ENCODE measurements at places on chromosomes 1 and 21.

DNA sequence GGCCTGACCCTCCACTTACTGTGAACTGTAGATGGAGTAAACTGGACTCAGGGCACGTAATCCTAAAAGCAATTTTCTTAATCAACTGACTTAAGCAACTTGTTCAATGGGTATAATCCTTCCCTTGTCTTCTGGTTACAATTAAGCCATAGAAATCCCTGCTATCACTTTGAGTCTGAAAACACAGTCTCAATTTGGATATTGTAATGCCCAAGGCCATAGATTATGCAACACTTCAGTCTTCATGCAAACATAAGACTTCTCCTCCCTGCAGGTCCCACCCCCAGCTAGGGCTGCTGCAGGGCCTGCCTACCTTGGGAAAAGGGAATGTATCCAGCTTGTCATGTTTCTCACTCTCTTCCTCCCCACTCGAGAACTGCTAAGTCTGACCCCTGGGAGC, 6.2 kb upstream of the SLC5A9 start:
- no peak for DNase-seq

- DNase-seq: no peak
These were observed 71.0 kb downstream of the SH3GLB1 start for GRCh38 chr1:86775395-86775794.

DNA sequence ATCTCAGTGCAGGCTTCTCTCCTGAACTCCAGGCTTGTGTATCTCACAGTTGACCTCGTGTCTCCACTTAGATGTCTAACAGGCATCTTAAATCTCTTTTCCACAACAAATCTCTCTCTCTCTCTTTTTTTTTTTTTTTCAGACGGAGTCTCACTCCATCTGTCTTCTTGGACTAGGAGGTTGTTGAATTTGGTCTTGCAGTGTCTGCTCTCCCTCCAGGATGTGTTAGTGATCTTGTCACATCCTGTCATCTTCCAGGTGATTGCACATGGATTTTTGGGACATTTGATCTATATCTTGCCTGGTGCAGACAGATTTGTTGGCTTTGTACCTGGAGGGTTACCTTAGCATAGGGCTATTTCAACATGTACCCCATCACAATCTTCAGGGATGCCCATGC, 26.5 kb upstream of the KCNA10 start:
- no peak for DNase-seq

- DNase-seq: no peak
These were observed 228.4 kb upstream of the NR5A2 start for GRCh38 chr1:199799116-199799515.

DNA sequence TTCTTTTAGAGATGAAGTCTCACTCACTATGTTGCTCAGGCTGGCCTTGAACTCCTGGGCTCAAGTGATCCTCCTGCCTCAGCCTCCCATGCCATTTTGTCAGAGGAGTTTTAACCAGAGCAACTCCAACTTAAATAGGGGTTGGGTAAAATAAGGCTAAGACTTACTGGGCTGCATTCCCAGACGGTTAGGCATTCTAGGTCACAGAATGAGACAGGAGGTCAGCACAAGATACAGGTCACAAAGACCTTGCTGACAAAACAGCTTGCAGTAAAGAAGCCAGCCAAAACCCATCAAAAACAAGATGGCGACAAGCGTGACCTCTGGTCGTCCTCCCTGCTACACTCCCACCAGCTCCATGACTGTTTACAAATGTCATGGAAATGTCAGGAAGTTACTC, 5.7 kb upstream of the DNAH14 start:
- DNase-seq: no peak

DNA sequence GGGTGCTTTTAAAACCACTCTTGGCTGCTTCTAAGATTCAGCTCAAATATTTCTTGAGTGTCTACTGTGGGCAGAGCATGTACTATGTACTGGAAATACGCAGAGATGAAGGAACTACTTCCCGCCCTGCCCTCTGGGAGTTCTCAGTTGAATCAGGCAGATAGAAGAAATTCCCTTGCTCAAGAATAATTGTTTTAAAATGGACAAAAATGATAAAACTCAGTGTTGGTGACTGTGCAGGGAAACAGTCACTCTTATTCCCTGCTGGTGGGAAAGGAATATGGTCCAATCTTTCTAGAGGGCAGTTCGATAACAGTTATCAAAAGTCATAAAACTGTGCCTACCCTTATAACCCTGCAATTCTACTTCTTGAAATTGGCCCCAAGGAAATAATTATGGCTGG, 16.9 kb upstream of the GRHL3 start:
- no peak for DNase-seq

DNA sequence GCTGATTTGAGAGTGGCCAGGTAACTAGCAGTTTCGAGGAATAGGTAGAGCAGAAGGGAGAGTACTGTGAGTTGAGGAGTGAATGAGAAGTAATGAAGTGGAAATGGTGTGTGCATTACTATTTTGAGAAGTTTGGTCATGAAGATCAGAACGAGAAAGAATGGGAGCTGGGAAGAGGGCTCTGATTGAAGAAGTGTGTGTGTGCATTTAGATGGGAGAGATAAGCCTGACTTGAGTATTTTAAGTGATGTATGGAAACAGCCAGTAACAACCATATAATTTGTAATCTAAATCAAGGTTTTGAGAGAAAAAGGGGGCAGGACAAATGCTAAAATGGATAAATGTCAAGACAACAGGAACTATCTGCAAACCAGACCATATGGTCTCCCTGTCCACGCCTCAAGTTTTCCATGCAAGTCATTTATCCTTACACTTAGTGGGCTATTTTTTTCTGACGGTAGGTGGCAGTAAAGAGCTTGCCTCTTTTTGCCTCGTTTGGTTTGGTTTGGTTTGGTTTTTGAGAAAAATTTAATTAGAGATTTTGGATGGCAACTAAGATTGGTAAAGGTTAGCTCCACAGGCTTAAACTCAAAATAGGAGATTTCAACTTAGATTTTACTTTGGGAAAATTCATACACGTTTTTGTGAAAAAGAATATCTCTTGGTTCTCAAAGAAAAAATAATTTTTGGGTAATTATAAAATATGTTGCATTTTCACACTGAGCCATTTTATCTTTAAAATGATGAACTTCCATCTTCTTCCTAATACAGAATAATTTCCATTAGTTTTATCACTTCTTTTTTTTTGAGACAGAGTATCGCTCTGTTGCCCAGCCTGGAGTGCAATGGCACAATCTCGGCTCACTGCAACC, 9.5 kb upstream of the B3GALNT2 start:
- DNase-seq: no peak

DNA sequence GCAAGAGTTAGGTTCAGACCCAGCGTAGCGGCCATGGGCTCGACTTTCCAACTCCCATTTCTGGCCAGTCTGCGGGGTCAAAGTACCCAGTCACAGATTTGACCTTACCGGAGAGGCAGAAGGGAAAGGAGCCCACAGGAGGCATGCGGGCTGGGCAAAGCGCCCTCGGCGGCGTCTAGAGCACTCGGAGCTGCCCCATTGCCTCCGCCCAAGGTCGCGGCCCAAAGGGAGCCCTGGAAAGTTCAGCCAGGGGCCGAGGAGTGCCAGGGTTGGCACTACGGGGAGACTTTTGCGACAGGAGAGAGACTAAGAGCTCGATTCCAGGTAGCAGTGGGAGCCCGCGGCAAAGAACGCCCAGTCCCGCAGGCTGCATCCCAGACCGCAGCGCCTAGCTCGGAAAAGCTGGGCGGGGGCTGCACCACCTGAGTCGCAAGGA, 896 bp downstream of the KANK4 start:
- no peak for DNase-seq

DNA sequence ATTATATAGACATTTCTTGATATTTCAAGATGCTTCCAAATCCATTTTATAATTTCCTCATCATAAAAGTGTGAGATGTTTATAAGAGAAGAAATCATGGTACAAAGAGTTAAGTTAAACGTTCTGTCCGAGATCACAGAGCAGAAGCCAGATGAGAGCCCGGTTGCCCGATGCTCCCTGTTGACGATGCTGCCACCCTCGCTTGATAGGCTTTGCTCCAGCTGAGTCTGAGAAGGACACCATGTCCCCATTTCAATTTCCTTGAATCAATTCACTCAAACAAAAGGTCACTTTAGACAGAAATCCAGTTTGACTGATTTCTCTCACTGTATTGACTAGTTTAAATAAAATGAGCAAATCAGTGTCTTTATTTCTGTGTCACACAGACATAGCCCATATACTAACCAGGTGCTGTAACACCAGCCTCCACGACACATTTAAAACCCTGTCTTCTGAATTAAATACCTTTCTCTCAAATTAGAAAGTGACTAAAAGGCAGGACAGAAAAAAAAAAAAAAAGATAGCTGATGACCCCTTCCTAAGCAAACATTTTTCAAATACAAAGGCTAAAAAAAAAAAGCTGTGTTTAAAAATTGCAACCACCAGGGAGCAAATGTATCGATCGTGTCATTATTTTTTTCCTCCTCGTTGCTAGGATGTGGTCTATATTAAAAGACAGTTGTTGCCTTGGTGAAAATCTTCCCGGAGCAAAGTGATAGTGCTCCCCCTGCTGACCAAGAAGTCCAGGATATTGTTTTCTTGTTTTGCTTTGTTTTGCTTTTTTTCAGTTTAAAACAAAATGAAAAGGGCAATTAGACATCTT, 35.2 kb downstream of the DNASE2B start:
- DNase-seq: no peak

GRCh38 chr1:177937931-177938330, 31.9 kb downstream of the SEC16B start:
- no peak for DNase-seq

DNA sequence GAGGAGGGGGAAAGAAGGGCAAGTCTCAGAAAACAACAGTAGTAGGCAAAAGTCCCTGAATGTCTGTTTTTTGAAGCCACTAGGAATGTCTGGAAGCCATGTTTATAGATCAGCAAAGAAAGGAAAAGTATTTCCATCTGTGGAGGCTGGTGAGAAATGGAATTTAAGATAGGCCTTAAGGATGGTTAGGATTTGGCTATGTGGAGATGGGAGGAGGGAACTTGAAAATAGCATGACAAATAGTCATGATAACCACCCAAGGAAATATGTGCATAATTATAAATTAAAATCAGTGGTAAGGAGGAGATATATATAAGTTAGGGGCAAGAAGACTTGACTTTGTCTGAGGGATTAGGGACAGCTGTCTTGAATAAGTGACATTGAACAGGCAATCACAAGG, 33.8 kb upstream of the FGGY start:
- DNase-seq: no peak

DNA sequence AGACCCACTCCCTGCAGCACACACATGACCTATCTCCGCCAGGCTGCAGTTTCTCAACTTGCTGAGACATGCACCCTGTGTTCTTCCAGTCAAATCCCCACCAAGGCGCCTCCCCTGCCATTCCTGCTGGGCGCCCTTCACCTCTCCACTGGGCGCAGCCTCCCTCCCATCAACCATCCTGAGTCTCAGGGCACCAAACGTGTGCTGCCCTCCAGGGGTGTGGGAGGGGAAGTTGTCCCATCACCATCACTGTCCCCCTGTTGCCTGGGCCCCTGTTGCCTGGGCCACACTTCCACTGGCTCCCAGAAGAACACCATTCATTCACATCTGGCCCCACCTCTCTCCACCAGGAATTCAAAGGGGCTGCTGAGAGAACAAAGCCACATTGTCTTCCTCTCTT, 44.9 kb upstream of the EFHD2 start:
- DNase-seq: no peak

DNA sequence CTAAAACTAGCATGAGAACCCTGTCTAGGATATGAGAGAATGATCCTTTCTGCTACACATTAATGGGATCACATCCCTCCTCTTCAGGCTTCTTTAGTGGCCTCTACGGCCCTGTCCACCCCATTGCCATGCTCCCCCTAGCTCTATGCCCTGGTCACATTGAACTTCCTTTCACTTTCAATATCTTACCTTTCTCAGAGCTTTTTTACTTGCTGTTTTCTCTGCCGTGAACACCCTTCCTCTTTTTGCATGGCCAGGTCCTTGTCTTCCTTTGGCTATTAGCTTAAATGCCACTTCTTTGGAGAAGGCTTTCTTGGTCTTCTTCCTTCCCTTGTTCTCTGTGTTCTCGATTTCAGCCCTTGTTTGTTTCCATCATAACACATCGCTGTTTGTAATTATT, 97.4 kb downstream of the GIPC2 start:
- DNase-seq: no peak

GRCh38 chr1:116460261-116460660, 87.2 kb downstream of the ATP1A1 start:
- no peak for DNase-seq

DNA sequence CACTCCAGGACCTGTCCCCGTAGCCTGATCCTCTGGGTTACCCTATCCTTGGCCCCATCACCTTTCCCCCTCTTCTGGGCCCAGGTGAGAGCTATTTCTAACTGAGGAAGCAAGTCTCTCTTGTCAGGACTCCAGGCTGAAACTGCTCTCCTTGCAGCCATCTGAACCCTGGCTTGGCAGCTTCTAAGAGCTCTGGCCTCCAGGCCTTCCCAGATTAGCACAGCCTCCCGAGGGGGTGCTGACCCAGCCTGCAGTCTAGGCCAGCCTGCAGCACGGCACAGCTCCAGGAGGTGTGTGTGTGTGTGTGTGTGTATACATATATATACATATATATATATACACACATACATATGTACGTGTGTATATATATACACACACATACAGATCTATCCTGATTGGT, 17.4 kb downstream of the CACNA1S start:
- DNase-seq: no peak

DNA sequence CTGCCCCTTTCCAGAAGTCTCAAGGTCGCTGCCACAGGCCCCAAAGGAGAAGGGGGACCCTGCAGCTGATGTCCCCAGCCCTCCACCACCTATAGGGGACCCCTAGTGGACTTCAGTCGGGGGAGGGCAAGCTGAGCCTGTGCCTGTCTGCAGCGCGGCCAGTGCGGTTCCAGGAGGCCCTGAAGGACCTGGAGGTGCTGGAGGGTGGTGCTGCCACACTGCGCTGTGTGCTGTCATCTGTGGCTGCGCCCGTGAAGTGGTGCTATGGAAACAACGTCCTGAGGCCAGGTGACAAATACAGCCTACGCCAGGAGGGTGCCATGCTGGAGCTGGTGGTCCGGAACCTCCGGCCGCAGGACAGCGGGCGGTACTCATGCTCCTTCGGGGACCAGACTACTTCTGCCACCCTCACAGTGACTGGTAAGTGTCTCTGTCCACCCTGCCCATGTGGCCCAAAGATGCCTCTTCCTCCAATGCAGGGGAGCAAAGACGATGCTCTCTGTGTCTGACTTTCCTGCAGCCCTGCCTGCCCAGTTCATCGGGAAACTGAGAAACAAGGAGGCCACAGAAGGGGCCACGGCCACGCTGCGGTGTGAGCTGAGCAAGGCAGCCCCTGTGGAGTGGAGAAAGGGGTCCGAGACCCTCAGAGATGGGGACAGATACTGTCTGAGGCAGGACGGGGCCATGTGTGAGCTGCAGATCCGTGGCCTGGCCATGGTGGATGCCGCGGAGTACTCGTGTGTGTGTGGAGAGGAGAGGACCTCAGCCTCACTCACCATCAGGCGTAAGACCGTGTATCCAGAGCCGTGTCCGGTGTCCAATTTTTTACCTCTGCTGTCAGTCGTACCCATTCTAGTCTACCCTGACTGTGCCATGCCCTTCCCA, 79.9 kb downstream of the OBSCN start:
- DNase-seq: no peak

DNA sequence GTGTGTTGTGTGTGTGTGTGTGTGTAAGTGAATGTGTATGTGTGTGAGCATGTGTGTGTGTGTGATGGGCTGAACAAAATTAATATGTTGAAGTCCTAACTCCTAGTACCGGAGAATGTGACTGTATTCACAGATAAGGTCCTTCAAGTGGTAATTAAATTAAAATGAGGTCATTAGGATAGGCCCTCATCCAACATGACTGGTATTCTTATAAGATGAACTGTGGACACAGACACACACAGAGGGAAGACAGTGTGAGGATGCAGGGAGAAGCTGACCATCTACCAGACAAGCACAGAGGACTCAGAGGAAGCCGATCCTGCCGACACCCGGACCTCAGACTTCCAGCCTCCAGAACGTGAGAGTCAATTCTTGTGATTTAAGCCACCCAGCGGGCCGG, 91.2 kb upstream of the PGBD5 start:
- no peak for DNase-seq
